Stimulated activated CD8-positive, alpha-beta memory T cell treated with anti-CD3 and anti-CD28 coated beads, Interleukin-4, amount 100 ng/mL, for 1 hour (primary cell): ENCODE measurements at places on chromosomes 4 and X.

DNA sequence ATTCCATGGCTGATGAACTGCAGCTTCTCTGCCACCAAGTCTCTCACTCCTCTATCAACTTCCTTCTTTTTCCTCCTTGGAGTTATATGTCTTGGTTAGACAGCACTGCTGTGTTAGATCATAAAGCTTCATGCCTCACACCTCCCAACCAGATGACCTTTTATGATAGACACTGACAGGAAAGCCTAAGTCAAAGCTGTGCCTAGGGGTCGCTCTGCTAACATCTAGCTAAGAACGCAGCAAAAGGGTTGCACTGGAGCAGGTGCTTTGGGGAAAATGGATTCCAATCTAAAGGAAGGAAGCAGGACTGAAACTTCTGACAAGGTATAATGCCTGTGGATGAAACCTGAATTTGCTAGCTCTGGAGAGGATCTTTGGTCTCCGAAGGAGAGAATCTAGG lies 509.7 kb downstream of the SMARCA1 start:
- DNase-seq, result no peak

- DNase-seq, result no peak
These were observed 239.7 kb downstream of the CFAP47 start for GRCh38 chrX:36159254-36159653.

DNA sequence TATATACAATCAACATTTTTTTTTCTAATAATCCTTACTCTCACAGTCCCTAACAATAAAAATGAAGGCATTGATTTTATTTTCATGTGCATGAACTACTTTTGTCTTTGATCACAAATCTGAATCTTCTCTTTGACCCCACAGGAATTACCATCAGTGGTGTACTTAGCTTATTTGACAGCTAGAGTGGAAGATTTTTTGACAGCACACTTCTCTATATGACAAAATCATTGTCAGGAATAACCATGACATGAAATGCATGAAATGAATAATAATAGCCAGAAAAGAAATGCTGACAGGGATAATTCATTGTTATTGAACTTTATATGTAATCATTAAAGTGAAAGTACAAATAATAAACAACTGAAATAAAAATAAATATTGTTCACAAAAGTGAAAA lies 604.2 kb downstream of the EPHA5 start:
- no peak for DNase-seq

- DNase-seq, result no peak
These were observed 65.6 kb downstream of the SYNPO2 start for GRCh38 chr4:118954246-118954645.

DNA sequence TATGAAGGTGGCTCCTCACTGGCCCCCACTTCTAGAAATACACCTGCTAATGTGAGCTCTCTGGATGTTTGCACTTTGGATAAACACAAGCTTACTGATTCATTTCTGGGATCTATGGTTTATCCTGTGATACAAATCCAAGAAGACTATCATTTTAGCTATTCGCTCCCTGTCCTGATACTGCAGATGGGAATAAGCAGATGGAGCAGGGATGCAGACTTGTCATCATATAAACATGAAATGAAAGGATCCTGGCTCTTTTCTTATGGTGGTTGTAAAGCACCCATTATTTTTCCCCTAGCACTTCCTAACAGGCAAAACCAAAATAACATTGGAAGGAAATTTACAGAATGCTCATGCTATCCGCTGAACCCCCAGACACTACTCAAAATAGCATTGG lies 162.9 kb upstream of the NOCT start:
- no peak for DNase-seq

DNA sequence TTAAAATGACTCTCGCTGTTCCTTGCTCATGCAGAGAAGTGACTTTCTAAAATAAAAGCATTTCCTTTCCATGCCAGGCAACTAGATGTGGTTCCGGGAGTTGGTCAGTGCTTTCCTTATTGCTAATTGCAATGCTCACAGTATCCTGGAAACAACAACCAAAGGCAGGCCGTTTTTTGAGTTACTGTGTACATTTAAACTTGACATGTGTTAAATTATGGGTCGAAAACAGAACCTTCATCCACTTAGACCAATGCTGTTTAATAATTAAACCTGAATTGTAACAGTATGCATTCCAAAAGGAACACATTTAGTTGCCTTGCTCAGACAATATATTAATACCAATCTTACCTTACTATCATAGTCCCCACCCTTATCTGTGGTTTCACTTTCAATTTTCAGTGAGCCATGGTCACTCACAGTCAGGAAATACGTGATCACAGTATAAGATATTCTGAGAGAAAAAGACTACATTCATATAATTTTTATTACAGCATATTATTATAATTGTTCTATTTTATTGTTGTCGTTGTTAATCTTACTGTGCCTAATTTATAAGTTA lies 102.6 kb downstream of the HS6ST2 start:
- no peak for DNase-seq

- DNase-seq, result no peak
These were observed 43.9 kb upstream of the HMX1 start for GRCh38 chr4:8915201-8916200.

DNA sequence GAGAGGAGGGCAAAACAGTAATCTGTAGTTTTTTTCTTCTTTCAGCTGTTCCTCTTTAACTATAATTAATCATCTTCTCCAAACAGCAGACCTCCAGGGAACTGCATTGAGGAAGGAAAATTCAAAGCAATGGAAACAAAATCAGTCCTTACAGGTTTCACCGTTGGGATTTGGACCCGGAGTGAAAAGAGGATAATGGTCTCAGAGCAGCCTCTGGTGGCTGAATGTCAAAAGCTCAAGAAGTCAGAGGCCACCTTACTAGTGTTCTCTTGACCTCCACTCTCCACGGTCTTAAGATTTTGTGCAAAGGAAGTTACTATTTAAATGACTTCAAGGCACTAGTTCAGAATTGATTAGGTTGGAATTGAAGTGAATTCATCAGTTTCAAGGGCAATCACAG lies 16.0 kb upstream of the MID1 start:
- DNase-seq, result no peak

DNA sequence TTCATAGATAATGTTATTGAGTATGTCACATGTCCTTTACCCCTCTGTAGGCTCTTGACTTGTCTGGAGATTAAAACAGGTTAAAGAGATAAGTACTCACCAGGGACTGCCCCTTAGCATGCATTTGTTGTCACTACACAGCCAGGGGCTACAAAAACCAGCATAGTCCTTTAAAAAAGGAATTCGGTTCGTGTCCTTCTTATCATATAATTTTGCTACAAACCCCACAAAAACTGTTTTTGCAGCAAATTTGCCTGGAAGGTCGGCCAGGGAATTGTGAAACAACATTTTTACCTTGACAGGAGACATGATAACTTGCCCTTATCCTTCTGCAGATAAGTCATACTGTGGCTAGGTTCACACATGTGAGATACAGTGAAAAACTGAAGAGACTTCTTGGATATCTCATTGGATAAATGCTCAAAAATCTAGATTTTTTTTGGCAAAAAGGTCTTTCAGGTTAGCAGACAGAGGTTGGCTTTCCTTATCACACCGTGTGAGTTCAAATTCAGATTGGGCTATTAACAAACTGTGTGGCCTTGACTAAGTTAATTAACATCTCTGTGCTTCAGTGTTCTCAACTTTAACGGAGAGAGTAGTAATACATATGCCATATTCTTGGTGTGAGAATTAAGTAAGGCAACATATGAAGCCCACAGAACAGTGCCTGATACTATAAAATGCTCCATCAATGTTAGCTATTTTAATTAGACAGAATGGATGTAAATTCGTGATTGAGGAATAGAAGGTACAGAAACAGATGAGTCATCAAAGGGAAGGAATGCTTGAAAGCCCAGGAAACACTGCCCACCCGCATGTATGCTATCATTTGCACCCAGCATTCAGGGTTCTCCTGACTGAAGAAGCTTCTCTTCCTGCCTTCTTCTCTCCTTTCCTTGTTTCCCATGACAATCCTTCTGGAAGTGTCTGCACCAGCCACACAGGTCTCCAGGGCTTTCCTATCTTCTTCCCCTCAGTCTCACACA lies 30.0 kb downstream of the FAM9C start:
- DNase-seq, result no peak

- no peak for DNase-seq
These were observed 58.5 kb upstream of the PITX2 start for GRCh38 chr4:110681381-110681780.

GRCh38 chr4:117327491-117327890 lies 242.1 kb upstream of the TRAM1L1 start:
- DNase-seq, result no peak

GRCh38 chr4:47913861-47914219 lies 543 bp downstream of the NFXL1 start:
- peak; percentile 5 for DNase-seq

DNA sequence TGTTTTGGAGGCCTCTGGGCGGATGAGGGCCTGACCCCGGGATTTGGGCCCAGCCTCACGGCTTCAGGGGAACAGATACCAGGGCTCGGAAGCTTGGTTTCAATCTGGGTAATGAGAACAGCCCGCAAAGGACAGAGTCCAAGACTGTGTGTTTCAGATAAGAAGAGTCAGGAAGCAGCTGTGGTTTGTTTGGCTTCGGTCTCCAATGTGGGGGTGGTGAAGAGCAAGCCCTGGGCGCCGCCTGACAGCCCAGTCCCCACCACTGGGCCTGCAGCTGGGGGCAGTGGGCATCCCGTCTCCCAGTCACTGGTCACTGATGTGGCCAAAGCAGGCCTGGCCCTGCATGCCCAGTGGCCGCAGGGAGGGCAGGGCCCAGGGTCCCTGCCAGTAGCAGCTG lies 9.1 kb downstream of the WFS1 start:
- DNase-seq, result no peak

DNA sequence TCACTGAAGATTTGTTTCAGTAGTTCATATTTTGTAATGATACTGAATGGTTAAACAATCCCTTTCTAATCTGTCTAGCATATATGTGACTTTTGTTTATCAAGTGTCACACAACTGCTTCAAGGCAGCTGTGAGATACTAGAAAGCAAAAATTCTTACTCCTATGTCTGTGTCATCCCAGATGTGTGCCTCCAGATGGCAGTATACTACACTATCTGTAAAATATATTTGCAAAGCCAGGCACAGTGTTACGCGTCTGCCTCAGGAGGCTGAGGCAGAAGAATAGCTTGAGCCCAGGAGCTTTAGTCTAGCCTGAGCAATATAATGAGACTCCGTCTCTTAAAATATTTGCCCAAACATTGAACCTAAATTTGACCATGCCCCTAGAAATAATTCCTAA lies 4.0 kb downstream of the NUDT10 start:
- DNase-seq, result no peak

DNA sequence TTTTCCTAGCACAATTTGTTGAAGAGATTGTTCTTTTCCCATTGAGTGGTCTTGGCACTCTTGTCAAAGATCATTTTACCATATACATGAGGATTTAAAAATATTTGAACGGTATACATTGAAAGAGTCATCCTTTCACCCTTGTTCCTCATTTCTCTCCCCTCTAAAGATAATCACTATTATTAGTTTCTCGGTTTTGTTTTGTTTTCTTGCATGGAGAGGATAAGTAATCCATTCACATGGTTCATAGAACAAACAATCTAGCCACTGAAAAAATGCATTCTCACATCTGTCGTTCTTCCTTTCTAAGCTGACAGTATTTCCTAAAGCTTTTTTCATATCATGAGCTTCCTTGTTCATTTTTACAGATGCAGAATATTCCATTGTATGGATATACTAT lies 39.2 kb upstream of the MSMO1 start:
- DNase-seq, result no peak

DNA sequence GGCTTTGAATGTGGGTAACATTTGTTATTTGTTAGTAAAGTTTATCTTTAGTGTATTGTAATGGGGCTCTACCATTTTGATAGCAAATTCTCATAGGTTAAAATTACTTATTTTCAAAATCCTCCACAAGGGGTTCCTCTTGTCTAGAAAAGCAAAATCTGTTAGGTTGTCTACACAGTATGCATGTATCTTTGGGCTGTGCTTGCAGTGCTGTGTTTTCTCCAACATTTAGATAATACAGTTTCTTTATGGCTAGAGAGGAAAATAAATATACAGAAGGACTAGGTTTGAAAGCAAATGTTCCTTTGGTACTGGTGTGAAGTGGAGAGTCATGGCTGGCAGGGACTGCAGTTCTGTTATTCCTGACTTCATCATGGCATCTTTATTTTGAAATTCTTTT lies 40.3 kb downstream of the POLR2B start:
- no peak for DNase-seq

- no peak for DNase-seq
These were observed 69.7 kb upstream of the DCLK2 start for GRCh38 chr4:150008546-150008945.
